ENCODE measurements at places on chromosomes 2 and 18. TPM values are rescaled to one million over a fixed set of nuclear protein-coding genes. Genes with fewer than 3 reads are reported as not detected.

Gene PRKAG3
- not detected for total RNA-seq

GRCh38 chr2:120277505-120278205, 25.0 kb downstream of the RALB start:
- no peaks in the 10 kb centered on the region for H3K27me3 ChIP-seq
- H3K4me3 ChIP-seq, result no peak overlapping the region
- DNase-seq, result no peak
- no peak overlapping the region for H3K27ac ChIP-seq
- 0 out of 2 replicates have a peak, but pooled peaks cover 4% of the 10 kb centered on the region for H3K36me3 ChIP-seq

Gene TCF23
- total RNA-seq, result not detected

Gene CAPN14
- total RNA-seq, result 0.54 TPM
